Muscle of arm (tissue), 14 donors: ENCODE measurements at places on chromosomes 4 and X.

GRCh38 chr4:119315036-119315435, 6.9 kb downstream of the FABP2 start:
- no peak for DNase-seq

GRCh38 chr4:76781698-76782595, 116.0 kb downstream of the SOWAHB start:
- no peak for DNase-seq

DNA sequence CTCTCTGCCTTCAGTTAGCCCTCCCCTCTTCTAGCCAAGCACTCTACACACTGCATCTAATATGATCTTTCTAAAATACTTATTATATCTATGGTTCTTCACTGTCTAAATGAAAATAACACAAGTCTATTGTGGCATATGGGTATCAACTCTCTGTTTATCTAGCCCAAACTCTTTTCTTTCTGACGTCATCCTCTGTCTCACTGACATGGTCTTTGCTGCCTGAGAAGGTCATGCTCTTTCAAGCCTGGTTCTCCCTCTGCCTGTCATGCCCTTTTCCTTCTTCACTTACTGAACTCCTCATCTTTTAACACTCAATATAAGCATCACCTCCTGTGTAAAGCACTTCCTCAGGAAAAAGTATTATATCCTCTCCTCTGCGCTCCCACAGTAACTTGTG, 672.2 kb upstream of the CT83 start:
- DNase-seq, result no peak

GRCh38 chr4:180099957-180100356, 2143.2 kb upstream of the TENM3 start:
- no peak for DNase-seq

GRCh38 chrX:8244301-8244700, 73.2 kb upstream of the VCX2 start:
- no peak for DNase-seq

DNA sequence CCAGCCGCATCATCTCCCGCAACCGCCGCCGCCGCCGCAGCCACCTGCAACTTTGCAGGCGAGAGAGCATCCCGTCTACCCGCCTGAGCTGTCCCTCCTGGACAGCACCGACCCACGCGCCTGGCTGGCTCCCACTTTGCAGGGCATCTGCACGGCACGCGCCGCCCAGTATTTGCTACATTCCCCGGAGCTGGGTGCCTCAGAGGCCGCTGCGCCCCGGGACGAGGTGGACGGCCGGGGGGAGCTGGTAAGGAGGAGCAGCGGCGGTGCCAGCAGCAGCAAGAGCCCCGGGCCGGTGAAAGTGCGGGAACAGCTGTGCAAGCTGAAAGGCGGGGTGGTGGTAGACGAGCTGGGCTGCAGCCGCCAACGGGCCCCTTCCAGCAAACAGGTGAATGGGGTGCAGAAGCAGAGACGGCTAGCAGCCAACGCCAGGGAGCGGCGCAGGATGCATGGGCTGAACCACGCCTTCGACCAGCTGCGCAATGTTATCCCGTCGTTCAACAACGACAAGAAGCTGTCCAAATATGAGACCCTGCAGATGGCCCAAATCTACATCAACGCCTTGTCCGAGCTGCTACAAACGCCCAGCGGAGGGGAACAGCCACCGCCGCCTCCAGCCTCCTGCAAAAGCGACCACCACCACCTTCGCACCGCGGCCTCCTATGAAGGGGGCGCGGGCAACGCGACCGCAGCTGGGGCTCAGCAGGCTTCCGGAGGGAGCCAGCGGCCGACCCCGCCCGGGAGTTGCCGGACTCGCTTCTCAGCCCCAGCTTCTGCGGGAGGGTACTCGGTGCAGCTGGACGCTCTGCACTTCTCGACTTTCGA, 654 bp downstream of the ATOH1 start:
- DNase-seq, result no peak

DNA sequence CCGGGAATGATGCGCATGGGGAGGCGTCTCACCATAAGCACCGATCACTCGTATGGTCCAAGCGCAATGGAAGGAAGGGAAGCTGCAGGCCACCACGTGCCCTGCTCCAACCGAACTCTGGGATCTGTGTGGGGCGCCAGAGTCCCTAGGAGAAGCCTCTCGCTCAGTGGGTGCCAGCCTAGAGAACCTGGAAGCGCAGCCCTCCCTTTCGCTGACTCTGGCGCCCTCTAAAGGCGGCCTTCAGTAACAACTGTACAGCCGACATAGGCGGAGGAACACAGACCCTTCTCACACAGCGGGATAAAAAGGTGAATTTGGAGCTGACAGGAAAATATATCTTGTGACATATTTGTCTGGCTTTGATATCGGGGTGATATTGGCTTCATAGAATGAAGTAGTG, 76.0 kb downstream of the INTS6L start:
- peak; percentile 5 for DNase-seq

GRCh38 chrX:106951230-106951629, 31.0 kb downstream of the CLDN2 start:
- DNase-seq, result no peak

- no peak for DNase-seq
These were observed 20.2 kb upstream of the TCP11X2 start for GRCh38 chrX:102491766-102492165.

GRCh38 chr4:184007891-184008290, 102.8 kb downstream of the STOX2 start:
- DNase-seq, result no peak

DNA sequence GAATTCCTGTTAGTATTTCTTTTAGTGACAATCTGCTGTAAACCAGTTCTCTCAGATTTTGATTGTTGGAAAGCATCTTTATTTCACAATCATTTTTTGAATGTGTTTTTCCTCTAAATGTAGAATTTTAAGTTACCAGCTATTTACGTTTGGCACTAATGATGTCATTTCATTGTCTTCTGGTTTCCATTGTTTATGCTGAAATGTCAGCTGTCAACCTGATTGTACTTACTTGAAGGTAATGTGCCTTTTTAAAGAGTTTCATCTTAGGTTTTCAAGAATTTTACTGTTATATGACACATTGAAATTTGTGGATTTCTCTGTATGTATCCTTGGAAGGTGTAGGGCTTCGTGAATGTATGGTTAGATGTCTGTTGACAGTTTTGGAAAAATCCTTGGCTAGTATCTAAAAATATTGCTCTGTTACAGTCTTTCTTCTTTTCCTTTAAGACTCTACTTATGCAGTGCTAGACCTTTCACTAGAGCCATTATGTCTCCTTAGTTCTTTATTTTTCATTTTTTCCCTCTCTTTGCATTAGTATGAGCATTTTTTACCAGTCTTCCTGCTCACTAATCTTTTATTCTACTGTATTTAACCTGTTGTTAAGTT, 30.4 kb downstream of the SMAD1 start:
- no peak for DNase-seq

GRCh38 chrX:8731559-8732395, at the start of gene ANOS1:
Gene ANOS1, minus strand, starts transcription at chrX:8732137. Its CDS starts 101 bp downstream, at chrX:8732036.
- DNase-seq, result peak; percentile 67
